NT2/D1 (cell line): ENCODE measurements at places on chromosomes 11 and 22.

DNA sequence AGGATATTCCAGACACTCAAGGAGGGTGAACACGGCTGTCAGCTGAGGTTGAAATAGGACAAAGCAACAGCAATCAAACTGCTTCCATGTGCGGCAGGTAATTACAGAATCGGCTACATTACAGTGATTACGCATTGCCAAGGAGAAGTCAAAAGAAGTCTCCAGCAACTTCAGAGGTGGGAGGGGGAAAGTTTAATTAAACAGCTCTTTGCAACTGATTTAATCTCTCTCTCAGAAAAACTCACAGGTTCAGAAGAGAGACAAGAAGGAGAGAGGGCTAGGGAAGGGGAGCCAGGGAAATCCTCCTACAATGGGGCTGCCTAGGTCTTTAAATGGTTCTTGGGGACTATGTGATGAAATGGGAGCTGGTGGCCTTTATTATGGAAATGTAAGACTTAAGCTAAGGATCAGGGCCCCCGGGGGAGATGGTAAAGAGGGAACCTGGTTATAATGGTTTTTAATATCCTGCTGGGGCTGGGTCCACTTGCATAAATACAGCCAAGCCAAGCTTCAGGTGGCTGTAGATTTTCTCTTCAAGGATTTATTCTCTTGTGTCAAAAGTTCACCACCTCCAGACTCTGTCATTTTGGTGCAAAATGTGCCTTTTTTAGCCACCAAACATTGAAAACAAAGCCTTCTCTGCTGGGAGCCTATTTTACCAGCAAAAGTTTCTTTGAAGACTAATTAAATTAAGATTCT lies 354.7 kb upstream of the NARS2 start:
- peak; percentile 94 for DNase-seq

GRCh38 chr22:46763051-46763705 lies 728 bp downstream of the TBC1D22A start:
- no peak for DNase-seq

- DNase-seq, result no peak
Observed at GRCh38 chr11:129208863-129209262, 16.7 kb upstream of the ARHGAP32 start.

DNA sequence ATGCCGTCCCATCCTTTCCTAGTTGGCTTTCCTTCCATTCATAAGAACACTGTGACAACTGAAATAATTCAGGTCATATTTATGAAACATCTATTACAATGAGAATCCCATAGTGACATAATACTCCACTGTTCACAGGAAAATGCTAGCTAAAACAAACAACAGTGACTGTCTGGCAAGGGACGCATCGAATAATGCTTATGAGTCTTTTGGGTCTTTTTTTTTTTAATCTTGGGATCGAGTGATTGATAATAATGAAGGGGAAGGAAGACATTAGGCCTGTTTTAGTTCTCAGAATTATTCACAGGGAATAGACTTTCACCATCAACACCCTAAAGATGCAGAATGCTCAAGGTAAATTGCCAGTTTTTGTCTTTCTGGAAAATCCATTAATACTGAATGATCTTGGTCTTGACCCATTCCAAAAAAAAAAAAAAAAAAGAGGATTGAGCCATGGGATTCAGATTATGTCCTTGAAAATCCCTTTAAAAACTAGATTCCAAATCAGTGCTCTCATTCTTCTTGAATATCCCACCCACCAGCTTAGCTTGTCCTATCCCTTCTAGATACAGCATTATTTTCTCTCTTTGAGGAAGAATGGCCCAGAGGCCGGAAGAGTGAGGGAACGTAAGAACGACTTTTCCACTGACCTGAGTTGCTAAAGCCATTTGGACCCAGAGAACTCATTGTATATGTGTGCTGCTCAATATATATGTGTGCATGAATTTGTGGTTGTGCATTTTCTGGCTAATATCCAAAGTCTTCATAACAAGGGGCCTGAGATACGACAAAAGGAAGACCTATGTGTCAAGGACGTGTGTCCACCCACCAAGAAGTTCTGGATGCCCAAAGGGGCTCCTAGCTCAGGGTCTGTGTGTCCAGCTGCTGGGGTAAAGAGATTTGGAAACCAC lies 35.2 kb upstream of the CREB3L1 start:
- no peak for DNase-seq

GRCh38 chr11:125165111-125165842 lies 726 bp downstream of the PKNOX2 start:
- no peak for DNase-seq
